ENCODE measurements at places on chromosomes 2 and 18. TPM values are rescaled to one million over a fixed set of nuclear protein-coding genes. Genes with fewer than 3 reads are reported as not detected.

DNA sequence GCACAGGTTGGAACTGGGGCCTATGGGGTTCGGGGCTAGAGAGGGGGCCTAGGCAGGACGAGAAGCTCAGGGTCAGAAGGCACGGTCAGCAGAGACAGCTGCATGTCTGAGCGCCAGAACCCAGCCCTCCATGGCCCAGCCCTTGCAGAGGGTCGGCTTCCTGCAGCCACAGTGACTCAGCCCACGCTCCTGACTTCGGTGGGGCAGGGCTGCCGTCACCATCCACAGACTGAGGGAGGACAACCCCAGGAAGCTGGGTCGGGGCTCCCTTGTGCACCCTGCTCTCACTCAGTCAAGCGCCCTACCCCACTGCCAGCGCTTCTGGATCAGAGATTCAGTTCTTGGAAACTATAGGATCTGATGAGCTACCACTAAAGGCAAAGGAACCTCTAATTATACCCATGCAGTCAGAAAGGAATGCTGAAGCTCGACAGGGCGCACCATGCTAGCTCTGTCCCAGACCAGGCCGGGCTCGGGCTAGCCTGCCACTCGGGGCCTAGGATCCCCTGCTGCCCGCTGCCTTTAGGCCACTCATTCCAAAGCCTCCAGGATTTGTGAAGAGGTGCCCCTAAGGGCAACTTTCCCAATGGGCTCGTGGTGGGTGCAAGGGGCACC lies 3.0 kb downstream of the ACTR1B start:
- no peak for DNase-seq

DNA sequence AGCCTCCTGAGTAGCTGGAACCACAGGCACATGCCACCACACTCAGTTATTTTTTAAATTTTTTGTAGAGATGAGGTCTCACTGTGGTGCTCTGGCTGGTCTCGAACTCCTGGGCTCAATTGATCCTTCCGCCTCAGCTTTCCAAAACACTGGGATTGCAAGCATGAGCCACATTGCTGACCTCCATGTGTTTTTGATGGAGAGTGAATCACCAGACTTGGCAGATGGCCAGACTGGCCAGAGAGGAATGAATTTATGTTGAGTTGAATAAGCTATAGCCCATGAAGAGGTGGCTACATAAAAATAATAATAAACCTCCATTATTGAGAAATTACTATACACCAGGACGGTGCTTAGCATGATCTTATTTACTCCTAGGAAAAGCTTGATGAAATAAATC lies 91.5 kb downstream of the MREG start:
- peak; percentile 92 for DNase-seq

DNA sequence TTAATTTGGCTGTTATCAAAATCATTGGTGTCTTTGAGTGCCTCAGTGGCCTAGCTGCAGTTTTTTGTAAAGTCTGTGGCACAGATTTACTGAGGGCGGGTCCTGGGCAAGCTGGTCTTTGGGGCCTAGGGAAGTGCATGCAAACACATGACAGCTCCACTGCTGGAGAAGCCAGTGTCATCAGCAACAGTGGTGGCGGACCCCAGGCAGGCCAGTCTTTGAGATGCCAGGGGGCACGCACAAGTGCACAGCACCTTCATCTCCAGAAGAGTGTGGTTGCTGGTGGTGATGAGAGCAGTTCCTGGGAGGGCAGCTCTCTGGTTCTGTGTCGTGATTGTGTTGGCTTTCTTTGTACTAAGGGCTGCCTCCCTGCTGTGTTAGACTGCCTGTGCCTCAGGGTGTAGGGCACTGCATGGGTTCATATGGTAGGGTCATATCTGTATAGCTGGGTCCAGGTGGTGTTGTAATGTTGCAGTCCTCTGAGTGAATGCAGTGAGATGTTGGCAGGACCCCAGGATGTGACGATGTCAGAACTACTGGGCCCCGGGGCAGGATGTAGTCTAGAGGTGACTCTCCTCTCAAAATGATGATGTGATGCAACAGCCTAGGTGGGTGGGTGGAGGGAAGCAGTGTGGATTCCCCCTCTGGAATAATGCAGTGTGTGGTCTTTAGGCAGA lies 646.7 kb upstream of the CDH2 start:
- peak; percentile 94 for DNase-seq

NAT8 gene
- total RNA-seq, result not detected

DNA sequence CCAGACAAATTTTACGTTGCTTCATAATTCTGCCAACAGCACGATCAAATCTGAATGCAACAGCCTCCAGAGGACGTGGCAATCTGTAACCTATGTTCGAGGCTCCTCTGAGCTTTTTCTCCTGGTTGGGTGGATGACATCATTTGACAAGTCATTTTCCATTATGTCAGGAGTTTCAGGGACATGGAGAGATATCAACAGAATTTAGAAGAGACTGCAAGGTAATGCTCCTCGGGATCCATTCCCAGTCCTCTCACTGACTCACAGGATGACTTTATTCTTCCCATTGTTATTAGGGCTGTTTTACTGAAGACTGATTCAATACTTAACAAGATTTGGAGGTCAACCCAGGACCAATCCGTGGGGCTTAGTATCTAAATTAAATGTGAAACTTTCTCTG lies 72.5 kb upstream of the RNF152 start:
- DNase-seq, result no peak

DNA sequence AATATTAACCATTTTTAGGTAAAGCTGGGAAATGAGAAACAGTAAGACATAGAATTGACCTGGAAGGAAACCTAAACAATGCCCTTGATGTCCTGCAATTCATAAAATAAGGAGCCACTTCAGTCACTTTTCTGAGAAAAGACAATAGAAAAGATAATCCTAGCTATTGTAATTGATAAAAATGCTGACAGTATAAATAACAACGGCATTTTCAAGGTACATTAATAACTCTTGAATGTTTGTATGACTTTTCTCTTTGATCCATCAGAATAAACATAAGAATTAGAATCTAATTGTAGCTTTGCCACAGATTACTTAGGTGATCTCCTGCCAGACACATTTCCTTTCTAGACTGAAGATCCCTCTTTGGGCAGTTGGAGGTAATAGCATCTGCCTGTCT lies 719.5 kb downstream of the SLC4A3 start:
- no peak for DNase-seq

TDRD15 gene
- not detected for total RNA-seq

DNA sequence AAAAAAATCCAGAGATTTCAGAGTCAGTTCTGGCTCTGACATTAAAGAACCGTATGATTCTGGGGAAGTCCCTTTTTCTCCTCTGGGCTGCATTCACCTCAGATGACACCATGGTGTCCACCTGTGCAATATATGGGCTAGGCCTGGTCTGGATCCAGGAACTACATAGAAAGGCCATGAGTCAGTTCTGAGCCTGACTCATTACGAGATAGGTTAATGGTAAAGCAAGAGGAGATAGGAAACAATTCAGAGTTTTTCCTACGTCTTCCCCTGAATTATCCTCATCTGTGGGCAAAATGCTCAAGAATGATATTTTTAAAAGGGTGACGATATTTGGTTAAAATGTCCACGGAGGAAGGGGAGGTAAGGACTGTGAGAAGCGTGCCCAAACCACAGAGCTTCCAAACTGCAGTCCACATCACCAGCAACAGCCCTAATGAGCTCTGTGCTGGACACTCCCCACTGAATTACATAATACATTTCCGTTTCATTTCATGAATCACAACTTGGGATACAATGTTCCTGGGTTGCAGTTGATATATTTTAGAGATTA lies 180.1 kb upstream of the OSR1 start:
- DNase-seq, result peak; percentile 98

- peak; percentile 33 for DNase-seq
Measured at GRCh38 chr18:69102959-69103358, 297.7 kb upstream of the DOK6 start.

GRCh38 chr18:78790511-78790910 lies 189.1 kb upstream of the SALL3 start:
- DNase-seq, result no peak

UGT1A7 gene
- not detected for total RNA-seq

MYL12B gene
- 229 TPM for total RNA-seq

GRCh38 chr2:162821176-162821575 lies 17.4 kb downstream of the KCNH7 start:
- DNase-seq, result peak; percentile 1

SCG2 gene
- total RNA-seq, result 0.84 TPM

- no peak for DNase-seq
Measured at GRCh38 chr2:56099963-56100362, 83.8 kb upstream of the CCDC85A start.

RAB6C gene
- total RNA-seq, result not detected

- DNase-seq, result no peak
Measured at GRCh38 chr2:42851186-42851585, 58.8 kb upstream of the HAAO start.

ALPP gene
- 0.35 TPM for total RNA-seq

GRCh38 chr2:180291060-180291459 lies 284.0 kb upstream of the CWC22 start:
- peak; percentile 60 for DNase-seq

- DNase-seq, result no peak
Measured at GRCh38 chr18:32480581-32480980, 9.9 kb upstream of the GAREM1 start.

DNA sequence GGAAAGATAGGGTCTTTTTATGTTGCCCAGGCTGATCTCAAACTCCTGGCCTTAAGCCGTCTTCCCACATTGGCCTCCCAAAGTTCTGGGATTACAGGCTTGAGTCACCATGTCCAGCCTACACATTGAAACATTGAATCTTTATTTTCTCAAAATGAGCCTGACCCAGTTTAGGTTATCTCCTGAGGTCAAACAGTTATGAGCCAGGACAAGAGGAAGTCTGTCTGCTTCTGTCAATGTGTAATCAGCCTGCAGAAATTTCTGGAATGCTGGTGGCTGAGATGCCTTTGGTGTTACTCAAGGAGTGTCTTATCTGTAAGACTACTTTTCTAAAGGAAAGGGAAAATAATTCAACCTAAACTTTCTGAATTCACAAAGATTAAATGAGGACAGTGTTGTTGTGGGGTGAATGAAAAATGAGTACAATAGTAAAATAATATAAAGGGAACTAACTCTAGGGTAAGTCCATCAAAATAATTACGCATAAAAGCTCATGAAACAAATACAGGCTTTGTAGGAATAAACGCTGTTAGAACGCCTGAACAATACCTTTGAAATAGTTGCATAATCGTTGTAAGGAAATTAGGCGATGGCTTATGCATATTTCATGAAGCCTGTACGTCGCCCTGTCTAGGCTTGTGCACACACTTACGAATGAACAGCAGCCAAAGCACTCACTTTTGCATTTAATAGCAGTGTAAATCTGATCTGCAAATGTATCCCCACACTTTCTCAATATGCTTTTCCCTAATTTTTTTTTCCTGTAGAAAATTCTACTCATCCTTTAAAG lies 260.8 kb downstream of the RDH14 start:
- peak; percentile 56 for DNase-seq

DDX18 gene
- total RNA-seq, result 88.7 TPM

POTEC gene
- not detected for total RNA-seq

GRCh38 chr2:153986488-153987229 lies 114.9 kb downstream of the GALNT13 start:
- peak; percentile 52 for DNase-seq

PTCD3 gene
- 95.3 TPM for total RNA-seq

DNA sequence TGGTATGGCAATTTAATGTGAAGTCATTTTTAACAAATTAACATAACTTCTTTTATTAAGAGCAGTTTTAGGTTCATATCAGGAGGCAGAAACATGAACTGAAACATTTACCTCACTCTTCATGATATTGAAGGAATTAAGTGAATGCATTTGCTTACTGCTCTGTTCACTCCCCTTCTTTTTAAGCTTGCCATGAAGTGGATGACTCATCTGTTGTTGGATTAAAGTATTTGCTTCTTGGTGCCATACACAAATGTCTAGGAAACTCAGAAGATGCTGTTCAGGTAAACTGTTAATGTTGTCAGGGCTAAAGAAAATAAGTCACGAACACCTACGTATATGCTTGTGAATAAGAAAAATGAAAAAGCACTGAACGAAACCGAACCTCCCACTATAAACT lies 10.2 kb upstream of the CABYR start:
- DNase-seq, result no peak

GRCh38 chr18:32576296-32576916 lies 105.7 kb upstream of the GAREM1 start:
- peak; percentile 14 for DNase-seq

DNA sequence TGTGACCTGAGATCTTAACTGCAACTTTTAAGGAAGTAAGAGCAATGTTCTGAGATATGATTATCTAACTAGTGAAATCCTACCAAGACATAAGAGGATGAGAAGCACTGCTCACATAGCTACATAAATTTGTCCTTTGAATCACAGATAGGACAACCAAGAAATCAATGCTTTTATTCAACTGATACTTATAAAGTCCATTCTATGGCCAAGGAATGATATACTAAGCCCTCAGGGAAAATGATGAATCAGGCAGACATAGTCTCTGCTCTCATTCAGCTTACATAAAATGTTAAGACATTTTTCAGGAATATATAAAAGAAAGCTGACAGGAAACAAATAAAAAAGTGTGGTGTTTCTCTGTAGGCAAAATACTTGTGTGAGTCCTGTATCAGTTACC lies 39.1 kb downstream of the PGAP1 start:
- DNase-seq, result no peak

GCG gene
- total RNA-seq, result not detected

DNA sequence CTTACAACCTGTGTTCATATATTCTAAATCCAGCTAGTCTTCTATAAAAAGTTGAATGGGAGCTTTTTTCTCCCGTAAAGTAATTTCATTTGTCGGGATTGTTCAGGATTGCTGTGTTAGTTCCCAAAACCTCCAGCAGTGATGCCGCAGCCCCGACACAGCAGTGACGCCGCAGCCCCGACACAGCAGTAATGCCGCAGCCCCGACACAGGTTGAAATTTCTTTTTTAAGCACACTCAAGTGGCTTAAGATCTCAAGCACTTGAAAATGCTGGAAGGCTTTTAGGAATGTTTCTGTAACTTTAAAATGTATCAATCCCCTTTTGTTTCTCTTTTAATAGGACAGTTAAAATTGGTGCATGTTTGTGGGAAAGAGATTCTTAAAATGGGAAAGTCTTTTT lies 145.4 kb downstream of the DCDC2C start:
- no peak for DNase-seq

DNA sequence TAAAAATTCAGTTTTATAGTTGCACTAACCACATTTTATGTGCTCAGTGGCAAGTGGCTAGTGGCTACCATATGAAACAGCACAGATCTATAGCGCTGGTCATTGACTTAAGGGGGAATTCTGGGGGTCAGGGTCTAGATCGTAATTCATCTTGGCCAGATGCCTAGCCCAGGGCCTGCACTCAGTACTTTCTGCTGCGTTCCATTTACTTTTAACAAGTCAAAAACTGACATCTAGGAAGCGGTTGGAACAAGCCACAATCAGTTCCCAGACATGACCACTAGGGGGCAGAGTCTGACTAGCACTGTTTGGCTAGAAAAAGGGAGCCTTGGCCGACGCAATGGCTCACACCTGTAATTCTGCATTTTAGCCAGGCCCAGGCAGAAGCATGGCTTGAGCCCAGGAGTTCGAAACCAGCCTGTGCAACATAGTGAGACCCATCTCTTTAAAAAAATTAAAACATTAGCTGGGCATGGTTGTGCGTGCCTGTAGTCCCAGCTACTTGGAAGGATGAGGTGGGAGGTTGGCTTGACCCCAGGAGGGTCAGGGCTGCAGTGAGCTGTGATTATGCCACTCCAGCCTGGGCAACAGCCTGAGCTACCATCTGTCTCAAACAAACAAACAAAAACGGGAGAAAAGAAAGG lies 9.0 kb upstream of the TMBIM1 start:
- DNase-seq, result peak; percentile 90
